Nucleus accumbens (tissue), 56 donors: ENCODE measurements at places on chromosomes 1 and 21.

- no peak for DNase-seq
These were observed 83.3 kb upstream of the TNR start for GRCh38 chr1:175826705-175827104.

- DNase-seq: no peak
These were observed 28.5 kb downstream of the PTGFRN start for GRCh38 chr1:116938216-116938615.

GRCh38 chr1:227273557-227273956 lies 44.7 kb downstream of the CDC42BPA start:
- DNase-seq: no peak

DNA sequence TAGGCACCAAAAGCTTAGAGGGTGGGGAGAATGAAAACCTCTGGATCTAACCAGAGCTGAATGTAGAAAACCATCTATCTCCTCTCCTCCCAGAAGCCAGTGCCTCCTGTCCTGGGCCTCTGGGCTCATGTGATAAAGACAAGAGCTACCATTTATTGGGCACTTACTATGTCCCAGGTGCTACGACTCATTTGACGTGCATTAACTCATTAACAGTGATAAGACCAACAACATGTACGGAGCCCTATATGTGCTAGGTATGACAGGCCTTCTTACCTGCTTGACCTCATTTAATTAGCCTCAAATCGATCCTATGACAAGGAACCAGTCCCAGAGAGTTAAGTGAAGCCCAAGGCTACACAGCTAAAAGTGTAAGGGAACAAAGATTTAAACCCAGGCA lies 19.7 kb downstream of the CAPZB start:
- DNase-seq: no peak

DNA sequence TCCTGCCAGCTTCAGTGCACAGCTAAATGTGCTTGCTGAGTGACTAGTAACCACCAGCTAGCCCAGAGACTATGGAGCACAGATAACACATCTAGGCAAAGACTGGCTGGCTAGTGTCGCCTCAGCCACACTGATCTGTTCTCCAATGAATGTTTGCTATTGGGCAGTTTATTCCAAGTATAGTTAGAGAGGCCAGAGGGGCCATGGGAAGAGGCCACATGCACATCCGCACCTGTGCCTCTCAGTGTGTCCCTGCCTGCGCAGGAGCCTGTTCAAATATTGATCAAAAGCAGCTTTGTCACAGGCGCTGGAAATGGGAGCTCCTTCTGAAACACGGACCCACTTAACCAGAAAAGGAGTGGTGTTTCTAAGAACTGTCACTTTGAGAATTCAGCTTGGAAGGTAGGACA lies 51.3 kb upstream of the ATP1A1 start:
- DNase-seq: no peak
